ENCODE measurements at places on chromosomes 2 and 18.

DNA sequence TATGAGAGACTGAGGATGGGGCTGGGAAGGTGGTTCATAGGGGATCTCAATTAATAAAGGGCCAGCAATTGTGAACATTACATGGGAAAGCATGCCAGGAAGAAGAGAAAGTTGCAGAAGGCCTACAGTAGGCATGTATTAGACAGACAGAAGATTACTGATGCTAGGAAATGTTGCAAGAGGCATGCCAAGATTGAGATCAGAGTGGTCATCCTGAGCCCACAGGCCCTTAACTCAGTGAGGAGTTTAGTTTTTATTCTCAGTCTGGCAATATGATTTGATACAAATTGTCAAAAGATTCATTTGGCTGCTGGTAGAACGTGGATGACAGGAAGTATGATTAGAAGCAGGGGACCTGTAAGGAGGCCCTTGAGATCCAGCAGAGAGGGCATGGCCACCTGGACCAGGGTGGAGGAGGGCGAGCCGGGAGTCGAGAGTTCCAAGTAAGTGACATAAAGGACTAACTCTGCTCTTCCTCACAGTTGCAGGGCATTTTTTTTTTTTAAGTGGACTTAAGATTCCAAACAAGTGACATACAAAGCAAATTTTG is 54.9 kb downstream of the EPHA4 start:
- no peak for DNase-seq

- DNase-seq, result no peak
Observed at GRCh38 chr2:28710545-28710944, 41.1 kb upstream of the PPP1CB start.

- no peak for DNase-seq
Observed at GRCh38 chr2:19848952-19849351, 52.8 kb downstream of the TTC32 start.

GRCh38 chr2:155643056-155643775 is 689.3 kb downstream of the NR4A2 start:
- no peak for DNase-seq

DNA sequence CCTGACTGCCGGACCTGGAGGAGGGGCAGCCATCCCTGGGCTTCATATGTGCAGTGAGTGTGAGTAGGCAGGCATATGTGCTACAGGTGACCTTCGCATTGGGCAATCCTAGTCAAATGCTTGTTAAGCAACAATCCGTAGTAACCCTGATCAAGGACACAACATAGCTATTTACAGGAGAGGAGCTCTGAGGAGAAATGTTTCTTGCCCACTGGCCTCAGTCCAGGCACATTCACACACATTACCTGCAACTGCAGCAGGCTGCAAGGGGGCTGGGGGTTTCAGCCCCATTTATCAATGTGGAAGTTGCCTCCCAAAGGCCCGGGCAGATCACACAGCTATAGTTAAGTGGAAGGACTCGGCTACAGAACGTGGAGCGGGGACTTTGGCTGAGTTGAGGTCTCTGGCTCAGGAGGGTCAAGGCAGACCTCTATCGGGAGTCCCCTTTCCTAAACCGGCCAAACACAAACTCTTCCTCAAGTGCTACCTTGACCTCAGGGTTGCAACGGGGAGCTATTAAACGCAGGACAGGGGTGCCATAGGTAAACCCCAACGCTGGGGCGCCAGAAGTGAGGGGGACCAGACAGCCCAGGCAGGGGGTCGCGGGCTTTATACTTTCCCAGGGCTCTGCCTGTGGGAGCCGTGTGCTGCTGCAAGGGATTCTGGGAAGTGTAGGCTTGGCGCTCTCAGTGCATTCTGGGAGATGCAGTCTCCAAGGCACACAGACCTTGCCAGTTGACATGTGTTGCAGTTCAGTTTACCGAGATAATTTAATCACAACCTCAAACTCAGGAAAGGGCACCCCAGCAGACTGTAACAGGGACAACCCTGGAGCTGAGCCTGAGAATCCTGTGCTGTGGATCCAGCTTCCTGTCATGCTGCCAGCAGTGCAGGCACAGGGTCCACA is 9.4 kb downstream of the KHK start:
- no peak for DNase-seq

- no peak for DNase-seq
Observed at GRCh38 chr2:193883820-193884219, 1689.1 kb upstream of the TMEFF2 start.

- no peak for DNase-seq
Observed at GRCh38 chr2:222000326-222000725, 298.5 kb downstream of the PAX3 start.

- DNase-seq, result no peak
Observed at GRCh38 chr2:215845839-215846586, 167.3 kb downstream of the MREG start.

- no peak for DNase-seq
Observed at GRCh38 chr2:68637047-68637446, 6.3 kb upstream of the PROKR1 start.

GRCh38 chr2:238785528-238785860 is 62.4 kb upstream of the TWIST2 start:
- DNase-seq, result no peak

DNA sequence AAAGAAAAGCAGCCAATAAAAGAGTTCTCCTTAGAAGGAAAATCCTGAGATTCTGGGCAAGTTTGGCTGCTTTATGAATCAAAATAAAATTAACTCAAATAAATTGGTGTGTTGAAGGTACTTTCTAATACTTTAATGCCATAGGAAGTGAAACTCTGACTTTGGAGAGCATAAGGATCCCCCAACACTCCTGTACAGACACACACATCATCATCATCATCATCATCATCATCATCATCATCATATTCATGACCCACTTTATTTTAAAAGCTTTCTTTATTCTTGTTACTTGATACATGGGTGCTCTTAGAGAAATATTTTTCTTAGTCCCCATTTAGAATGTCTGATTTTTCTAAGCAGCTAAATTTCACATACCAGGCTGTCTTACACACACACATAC is 283.1 kb upstream of the CYRIA start:
- DNase-seq, result no peak

GRCh38 chr2:233033672-233034071 is 1.2 kb downstream of the NEU2 start:
- no peak for DNase-seq

DNA sequence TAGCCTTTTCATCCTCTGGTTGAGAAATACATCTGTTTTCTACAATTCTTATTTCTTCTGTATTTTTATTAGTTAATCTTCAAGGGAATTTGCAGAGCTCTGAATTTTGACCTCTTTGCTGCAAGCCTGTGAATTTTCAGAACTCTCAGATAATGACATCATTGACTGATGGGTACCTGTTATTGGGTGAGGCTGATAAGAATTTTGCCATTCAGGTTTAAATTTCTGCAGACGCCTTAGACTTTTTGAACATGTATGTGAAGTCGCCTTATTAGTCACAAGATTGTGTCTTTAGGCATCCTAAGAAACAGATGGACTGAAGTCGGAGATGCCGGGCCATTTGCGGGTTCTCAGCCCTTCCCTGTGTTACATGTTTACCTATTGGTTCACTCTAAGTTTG is 82.4 kb downstream of the SPTBN1 start:
- DNase-seq, result no peak

DNA sequence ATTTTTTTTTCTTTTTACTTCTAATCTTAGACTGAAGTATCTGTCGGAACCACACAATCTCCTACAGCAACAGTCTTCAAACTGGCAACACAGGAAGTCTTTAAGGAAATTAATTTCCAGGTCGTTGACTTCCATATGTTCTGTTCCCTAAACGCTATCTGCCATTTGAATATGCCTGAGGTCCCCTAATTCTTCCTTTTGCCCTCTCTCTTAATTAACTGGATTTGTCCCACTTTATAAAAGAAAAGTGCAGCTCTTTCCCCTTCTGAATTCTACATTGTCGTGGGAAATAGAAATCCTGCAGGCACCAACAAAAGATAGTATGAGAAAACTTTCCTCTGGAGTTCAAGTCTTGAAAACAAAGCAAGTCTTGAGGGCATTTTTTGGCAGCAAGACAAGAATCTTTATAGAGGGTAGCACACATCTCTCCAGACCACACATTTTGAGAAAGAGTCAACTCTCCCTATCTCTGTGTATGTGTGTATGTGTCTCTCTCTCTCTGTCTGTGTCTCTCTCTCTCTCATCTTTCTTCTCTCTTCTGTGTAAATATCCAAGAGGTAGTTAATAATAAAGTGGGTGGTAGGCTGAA is 879.8 kb downstream of the SOCS6 start:
- DNase-seq, result no peak

- DNase-seq, result no peak
Observed at GRCh38 chr2:55519938-55520885, 694 bp downstream of the CFAP36 start.

- no peak for DNase-seq
Observed at GRCh38 chr2:175123254-175123653, 44.7 kb downstream of the ATF2 start.

DNA sequence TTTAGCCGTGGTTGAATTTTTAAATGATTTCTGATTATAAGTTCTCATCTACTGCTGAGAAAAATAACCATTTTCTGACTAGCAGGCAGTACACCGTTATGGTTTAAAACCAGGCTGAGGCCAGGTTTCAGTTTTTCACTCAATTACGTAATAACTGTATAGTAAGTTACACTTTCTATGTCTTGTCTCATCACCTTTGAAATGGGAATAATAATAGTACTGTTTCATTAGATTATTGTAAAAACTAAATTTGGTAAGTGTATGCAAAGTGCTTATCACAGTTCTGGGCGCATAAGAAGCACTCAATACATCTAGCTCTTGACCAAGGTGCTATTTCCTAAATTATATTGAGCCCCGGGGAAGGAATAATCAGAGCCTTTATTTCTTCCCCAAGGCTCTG is 76.8 kb downstream of the LIMS1 start:
- DNase-seq, result no peak

Data from stimulated activated CD8-positive, alpha-beta memory T cell treated with anti-CD3 and anti-CD28 coated beads, Interleukin-15, amount 100 ng/mL, for 24 hours (primary cell).